ENCODE measurements at places on chromosomes 4 and X. TPM values are rescaled to one million over a fixed set of nuclear protein-coding genes. Genes with fewer than 3 reads are reported as not detected.

DNA sequence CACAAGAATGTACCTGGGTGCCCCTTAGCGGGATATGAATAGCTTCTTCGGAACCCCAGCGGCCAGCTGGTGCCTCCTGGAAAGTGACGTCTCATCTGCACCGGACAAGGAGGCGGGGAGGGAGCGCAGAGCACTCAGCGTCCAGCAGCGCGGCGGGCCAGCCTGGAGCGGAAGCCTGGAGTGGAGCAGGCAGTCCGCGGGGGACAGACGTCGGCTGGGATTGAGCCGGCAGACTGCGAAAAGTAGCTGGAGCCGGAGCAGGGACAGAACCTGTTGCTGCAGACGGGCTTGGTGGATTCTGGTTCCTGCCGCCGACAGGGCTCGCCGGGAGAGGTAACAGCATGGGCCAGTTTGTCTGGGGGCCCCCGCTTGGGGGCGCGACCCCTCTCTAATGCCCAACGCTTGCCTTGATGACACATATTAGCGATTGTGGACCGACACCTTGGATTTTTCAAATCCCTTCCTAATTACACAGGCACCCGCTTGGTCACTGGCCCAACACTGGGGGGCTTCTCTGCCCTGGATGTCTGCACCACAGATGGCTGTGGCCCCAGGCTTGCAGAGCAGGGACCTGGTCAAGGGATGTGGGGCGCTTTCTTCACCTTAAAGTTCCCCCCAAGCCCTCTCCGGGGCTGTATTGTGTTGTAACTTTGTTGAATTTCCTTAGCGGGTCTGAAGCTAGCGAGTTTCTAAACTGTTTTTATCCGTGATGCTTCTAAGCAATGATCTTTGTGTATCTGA lies at the start of gene NPFFR2:
Gene NPFFR2, plus strand, starts transcription at position 133 of the 741 bp plus-strand sequence. CDS start 96,592 bp downstream, outside the sequence.
- DNase-seq: no peak

DNA sequence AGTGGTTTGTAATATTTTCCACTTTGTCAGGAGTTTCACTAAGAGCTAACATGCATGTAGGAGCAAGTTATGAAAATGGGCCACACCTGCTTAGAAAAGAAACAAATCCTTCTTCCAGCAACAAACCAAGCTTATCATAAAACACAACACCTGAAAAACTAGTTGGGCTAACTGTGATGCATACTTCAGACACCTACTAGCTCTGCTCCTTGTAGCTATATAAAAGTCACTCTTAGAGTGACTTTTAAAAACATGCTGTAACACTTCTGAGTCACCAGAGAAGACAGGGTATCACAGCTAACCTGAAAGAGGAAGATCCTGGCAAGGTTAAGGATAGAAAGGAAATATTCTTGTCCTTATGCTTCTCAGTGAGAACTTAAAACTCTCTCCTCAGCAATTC lies 3.6 kb upstream of the SLAIN2 start:
- DNase-seq: no peak

DNA sequence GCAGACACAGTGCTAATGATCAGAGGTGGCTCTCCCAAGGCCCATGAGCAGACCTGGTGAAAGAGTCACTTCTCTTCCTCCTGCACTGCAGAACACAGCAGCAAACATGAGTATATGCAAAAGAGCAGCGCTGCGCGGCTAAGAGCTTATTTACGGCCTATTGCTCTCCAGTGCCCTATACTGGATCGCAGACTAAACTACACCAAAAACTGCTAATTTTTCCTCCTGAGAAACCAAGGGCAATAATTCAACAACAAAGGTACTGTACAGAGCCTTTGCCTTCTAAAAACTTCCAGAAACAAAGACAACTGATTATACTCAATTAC lies 702.5 kb downstream of the ARAP2 start:
- no peak for DNase-seq

The RAB39B gene
- total RNA-seq: 0.24 TPM

The PABPC1L2B gene
- 0.28 TPM for total RNA-seq

- no peak for DNase-seq
Observed at GRCh38 chr4:162988530-162988929, 178.2 kb downstream of the NAF1 start.

- DNase-seq: no peak
Observed at GRCh38 chrX:65925005-65925404, 114.9 kb downstream of the VSIG4 start.

GRCh38 chrX:135625995-135626394 lies 87.4 kb upstream of the CT45A1 start:
- DNase-seq: no peak

DNA sequence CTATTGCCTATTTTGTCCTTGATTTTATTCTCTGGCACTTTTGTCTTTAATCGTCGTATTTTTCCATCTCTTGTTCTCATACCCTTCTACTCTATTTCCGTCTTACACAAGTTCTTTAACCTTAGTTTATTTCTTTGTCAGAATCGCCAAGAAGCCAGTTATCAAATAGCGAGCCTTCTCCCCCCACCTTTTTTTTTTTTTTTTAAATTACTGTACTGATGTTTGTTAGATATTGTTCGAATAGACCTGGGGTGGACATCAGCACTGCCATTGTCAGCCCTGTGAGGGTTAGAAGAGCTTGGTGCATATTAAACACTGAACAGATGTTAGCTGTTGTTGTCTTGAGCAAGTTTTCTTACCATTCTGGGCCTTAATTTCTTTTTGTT lies 1.2 kb downstream of the SPCS3 start:
- DNase-seq: no peak

DNA sequence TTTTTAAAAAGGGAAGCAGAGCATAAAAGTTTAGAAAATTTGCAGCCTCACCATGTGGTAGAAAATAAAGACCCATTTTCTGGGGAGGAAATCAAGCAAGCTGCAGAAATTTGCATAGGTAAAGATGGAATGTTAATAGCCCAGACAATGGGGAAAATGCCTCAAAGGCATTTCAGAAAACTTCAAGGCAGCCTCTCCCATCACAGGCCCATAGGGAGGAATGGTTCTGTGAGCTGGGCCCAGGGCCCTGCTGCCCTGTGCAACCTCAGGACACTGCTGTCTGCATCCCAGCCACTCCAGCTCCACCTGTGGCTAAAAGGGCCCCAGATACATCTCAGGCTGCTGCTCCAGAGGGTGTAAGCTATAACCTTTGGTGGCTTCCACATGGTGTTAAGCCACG lies 137.9 kb downstream of the INPP4B start:
- DNase-seq: no peak

The XPNPEP2 gene
- 3.5 TPM for total RNA-seq

GRCh38 chr4:184420881-184421416 lies 53.4 kb downstream of the IRF2 start:
- no peak for DNase-seq

GRCh38 chrX:17923546-17923945 lies 62.4 kb upstream of the RAI2 start:
- DNase-seq: no peak

GRCh38 chr4:42083816-42084215 lies 68.6 kb downstream of the BEND4 start:
- no peak for DNase-seq

The RBMXL3 gene
- not detected for total RNA-seq

DNA sequence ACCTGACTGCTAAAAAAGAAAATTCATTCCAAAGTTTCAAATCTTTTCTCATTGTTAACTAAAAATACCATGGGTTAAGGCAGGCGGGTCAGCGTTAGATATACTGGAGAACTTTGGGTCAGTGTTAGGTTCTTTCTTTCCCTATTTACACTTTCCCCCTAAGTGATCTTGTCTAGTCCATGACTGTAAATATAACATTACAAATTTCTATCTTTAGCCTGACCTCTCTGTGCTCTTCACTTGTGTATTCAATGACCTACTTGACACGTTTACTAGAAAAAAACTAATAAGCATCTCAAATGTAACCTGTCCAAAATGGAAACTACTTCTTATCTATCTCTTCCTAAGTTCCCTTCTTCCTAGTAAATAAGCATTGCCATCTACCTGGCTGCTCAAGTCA lies 95.3 kb downstream of the JADE1 start:
- no peak for DNase-seq

DNA sequence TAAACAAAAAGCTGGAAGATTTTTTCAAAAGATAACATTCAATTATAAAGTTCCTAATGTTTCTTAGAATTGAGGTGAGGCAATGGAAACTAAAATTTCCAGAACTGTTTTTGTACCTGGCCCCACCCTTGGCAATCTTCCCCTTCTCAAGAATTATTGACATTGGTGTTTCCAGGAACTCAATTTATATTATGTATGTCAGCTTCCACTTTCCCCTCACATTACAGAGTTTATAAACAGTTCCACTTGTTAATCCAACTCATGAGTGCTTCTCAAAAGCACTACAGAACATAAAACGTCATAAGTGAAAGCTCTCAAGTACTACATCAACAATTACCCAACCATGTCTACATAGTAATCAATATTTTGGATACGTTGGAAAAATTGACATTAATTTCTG lies 107.4 kb downstream of the FAM13A start:
- no peak for DNase-seq

DNA sequence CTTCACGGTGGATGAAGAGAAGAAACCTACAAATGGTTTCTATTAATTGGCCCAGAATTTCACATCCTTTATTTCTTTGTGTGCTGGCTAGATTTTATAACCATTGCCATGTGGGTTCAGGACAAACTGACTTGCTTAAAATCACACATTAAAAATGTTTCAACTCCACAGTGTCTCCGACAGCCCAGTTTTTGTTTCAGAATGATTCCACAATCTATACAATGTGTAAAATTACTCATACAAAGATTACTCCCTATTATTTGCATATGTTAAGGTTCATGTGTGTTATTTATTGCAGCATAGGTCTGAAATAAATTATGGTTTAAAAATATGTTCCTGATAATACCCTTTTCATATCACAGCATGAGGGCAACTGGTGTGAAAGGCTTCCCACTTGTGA lies 20.6 kb downstream of the DCHS2 start:
- no peak for DNase-seq

GRCh38 chr4:135412213-135412612 lies 1210.6 kb upstream of the PABPC4L start:
- DNase-seq: no peak

The MAOB gene
- total RNA-seq: 131 TPM

DNA sequence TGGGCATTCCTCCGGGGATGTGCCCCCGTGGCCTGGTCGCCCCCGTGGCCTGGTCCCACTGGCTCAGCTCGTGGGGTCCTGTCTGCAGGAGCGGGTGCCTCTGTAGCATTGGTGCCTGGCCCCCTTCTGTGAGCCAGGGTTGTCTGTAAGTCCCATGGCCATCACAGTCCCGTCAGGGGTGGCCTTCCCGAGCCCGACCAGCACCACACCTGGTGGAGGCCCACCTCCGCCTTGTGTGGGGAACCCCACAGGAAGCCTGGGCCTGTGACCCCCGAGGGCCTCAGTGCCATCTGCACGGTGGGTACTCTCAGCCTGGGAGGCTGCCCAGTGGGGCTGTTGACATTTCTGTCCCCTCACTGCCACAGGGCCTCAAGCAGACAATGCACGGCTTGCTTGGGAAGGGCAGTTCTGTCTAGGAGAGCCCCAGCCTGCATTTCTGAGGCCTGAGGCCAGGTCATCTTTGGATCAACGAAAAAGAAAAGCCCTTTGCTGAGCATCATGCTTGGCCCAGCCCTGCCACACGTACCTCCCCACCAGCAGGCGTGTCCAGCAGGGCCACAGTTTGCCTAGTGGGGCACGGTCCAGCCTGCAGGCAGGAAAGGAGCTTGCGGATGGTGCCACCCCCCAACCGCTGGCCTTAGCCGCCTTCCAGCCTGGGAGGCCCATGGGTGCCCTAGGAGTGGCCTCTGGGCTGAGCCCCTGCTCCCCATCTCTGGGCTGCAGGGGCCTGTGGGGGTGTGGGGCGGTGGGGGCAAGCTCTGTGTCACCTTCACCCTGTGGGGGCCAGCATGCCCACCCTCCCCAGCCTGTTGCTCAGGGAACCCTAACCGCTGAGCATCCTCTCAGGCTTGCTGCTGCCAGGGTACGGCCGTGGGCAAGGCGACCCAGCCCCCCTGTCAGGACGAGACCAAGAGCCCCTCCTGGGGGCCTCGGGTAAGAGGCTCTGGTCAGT lies 23.2 kb downstream of the NKX1-1 start:
- DNase-seq: no peak

DNA sequence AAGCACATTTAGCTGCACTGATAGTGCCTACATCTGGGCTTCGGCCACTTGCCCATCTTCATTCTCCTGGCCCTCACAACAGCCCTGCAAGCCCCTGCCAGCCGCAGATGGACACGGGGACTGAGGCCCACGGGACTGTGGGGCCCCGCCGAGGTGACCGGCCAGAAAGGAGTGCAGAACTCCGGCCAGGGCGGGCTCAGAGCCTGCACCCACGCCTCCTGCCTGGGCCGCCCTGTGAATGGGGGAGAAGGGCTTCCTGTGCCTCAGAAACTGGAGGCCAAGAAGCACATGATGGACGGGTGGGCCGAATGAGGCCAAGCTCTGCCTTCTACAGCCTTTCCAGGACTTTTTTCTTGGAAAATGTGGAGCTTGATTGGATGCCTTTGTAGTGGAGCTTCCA lies 35.7 kb upstream of the HGFAC start:
- DNase-seq: no peak

The ASB12 gene
- total RNA-seq: 0.35 TPM

DNA sequence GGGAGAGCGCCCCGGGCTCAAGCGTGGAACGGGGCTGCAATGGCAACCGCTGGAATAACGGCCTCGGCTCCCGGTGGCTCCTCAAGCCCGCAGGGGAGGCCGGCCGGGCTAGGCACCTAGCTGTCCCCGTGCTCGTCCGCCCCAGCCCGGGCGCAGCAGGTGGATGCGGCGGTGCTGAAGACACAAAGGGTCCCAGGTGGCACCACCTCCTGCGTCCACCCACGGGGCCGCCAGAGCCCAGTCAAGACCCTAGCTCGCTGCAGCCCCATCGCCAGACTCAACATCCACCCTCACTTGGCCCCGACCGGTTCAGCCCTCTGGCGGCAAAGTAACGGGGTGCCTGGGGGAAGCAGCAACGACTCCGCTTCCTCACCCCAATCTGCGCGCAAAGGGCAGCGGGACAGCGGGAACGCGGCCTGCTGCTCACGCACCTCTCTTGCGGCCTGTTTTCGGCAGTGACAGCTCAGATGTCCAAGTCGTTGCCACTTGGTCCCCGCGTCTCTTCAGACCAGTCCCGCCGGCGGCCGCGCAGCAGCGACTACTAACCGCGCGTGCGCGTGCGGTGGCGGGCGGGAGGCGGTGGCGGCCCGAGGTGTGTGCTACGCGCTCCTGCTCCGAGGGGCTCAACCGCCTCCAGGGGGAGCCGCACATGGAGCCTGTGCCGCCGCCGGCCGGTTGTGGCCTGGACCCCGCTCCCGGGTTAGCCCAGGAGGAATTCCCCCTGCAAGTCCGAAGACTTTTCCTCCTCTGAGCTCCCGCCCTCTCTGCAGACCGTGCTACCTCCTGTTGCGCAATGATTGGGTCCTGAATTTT lies at the start of gene CLGN:
Gene CLGN, minus strand, starts transcription at position 543 of the 813 bp plus-strand sequence. CDS start 14,570 bp downstream, outside the sequence.
- DNase-seq: peak; percentile 64

- DNase-seq: no peak
Observed at GRCh38 chr4:85210353-85210752, 243.9 kb upstream of the WDFY3 start.

GRCh38 chr4:185504098-185505047 lies 30.9 kb downstream of the PDLIM3 start:
- peak; percentile 57 for DNase-seq

GRCh38 chrX:39730662-39731329 lies 367.0 kb downstream of the BCOR start:
- DNase-seq: peak; percentile 78

The TIGD4 gene
- 1.5 TPM for total RNA-seq

- DNase-seq: no peak
Observed at GRCh38 chrX:10518073-10518472, 102.3 kb downstream of the MID1 start.

- no peak for DNase-seq
Observed at GRCh38 chr4:52172166-52172565, 121.1 kb downstream of the SPATA18 start.

- no peak for DNase-seq
Observed at GRCh38 chrX:100244681-100245080, 165.4 kb downstream of the PCDH19 start.

GRCh38 chr4:45910511-45910910 lies 213.3 kb downstream of the GABRG1 start:
- DNase-seq: no peak
